ENCODE measurements at places on chromosomes 3 and 15.
A peak's percentile ranks its signal among the peaks of the same experiment; 100 is the strongest.

DNA sequence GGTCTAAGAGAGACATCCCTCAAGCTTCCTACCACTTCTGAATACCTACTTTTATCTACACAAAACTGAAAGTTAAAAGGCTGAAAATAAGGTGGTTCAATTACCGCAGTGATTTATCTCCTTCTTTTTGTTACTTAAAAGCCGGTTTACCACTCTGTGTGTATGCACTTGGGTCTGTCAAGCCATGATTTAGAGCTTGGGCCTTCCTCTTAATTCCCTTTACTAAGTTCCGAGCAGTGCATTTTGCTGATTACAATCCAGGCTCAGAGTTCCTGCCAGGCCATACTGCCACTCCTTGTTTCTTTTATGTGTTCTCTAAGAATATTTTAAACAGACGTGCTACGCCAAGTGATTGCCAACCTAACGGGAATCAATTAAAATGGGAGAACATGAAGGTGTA, 16.5 kb downstream of the KCTD6 start:
- DNase-seq = no peak

DNA sequence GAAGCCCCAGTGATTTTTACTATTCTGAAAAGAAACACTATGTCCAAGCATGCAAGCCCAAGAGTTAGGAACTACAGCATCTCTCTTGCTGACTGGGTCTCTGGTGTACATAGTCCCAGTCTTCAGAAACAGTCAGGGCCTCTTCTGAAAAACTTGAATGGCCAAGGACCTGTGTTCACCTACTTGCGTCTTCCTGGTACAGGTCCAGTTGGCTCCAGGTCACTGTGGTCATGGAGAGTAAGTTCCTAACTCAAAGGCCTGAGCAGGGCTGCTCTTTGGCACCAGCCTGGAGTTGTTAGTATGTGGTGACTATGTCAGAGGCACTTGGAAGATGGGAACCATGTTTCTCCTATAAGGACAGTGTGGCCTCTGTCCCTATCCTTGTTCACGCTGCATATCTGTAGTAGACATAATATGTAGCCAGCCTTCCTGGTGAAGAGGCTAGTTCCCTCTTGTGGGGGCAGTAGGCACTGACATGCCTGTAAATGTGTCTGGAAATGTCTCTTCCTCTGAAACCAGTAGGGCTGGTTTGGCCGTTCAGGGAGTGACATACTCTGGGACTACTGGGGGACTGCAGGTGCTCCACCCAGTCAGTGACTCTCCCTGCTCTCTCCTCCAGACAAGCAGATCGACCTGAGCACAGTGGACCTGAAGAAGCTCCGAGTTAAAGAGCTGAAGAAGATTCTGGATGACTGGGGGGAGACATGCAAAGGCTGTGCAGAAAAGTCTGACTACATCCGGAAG, 2.6 kb upstream of the RBM15B start:
- DNase-seq = no peak

- DNase-seq = no peak
Observed at GRCh38 chr3:138638641-138639040, 30.1 kb downstream of the FAIM start.

- DNase-seq = no peak
Observed at GRCh38 chr15:40245666-40246450, 7.0 kb downstream of the PAK6 start.

DNA sequence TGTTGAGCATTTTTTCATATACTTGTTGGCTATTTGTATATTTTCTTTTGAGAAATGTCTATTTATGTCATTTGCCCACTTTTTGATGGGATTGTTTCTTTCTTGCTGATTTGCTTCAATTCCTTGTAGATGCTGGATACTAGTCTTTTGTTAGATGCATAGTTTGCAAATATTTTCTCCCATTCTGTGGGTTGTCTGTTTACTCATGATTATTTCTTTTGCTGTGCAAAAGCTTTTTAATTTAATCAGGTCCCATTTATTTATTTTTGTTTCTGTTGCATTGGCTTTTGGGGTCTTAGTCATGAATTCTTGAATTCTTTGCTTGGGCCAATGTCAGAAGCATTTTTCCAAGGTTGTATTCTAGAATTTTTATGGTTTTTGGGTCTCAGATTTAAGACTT, 251.7 kb downstream of the WNT5A start:
- DNase-seq = no peak

- DNase-seq = peak; percentile 47
Observed at GRCh38 chr15:96339619-96340347, 9.3 kb downstream of the NR2F2 start.

DNA sequence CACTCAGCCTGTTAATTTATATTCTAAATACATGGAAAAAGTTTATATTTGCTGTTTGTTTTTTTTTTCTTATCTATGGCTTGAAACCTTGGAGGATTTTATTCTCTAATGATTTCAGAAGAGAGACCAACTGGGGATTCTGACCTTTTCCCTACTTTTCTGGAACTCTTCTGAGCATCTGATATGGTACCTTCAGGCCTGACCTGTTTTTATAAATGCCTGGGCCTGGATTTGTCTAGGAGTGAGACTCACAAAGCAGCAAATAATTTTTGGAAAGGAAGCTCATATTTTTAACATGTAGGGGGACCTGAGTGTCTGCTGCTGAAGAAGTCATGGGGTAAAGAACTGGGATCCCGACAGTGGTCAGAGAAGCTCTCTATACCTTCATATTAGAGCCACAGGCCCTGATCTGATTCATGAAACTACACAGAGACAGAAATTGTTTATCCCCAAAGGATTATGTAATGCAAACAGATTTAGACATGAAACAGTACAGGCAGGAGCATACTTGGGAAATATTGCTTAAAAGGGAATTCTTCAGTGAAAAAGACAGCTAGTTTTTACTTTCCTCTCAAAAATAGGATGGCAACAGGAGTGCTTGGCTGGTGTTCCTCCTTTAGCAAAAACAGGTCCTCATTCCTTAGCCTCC, 15.9 kb downstream of the PPM1L start:
- no peak for DNase-seq

DNA sequence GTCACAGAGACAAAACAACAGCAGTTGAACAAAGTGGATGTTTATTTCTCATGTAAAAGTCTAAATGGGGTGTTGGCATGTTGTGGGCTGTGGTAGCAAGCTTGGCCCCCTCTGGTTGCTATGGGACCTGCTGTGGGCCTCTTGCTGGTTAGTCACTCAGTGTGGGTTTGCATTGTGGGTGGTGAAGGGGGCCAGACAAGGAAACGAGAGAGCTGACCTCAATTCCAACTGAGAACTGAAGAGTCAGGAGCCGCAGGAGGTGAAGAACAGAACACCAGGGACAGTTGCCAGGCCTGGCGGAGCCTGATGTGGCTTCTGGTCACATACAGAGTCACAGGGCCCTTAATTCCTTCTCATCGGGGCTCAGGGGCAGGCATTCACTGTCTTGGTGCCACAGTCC, 1.9 kb upstream of the ADPGK start:
- no peak for DNase-seq

- DNase-seq = no peak
Observed at GRCh38 chr3:9715136-9715535, 11.5 kb downstream of the CPNE9 start.

DNA sequence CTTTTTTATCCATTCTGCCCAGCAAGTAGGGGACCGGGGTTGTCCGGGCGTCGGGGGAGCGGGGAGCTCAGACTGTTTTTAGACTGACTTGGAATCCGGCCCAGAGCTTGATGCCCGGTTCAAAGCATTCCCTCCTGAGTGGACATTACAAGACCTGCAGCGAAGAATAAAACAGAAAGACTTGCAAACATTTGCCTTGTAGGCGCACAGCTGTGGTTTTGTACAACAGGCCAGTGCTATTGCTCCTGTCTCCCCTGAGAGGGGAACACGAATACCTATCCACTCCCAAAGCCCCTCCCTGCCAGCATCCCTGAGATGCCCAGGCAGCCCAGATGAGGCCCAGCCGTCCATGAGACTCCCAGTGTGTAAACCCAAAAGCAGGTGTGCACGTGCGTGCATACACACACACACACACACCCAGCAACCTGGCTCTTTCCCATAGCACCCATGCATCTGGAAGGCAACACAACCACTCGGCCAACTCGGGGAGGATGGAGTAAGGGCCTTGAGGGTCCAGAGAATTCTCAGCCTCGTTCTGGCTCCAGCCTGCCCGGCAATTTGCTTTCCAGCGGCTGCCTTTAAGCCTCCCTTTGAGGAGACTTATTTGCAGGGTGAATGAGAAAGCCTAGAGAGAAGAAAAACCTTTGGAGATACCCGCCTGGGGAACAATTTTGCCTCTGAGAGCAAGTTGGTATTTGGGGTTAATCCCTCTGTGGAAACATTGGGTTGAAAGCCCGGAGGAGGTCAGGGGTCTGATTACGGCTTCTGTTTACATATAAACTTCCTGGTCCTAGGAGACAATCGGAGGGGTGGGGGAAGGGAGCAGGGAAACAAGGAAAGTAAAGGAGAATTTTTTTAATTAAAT, 161.0 kb upstream of the HES1 start:
- no peak for DNase-seq

DNA sequence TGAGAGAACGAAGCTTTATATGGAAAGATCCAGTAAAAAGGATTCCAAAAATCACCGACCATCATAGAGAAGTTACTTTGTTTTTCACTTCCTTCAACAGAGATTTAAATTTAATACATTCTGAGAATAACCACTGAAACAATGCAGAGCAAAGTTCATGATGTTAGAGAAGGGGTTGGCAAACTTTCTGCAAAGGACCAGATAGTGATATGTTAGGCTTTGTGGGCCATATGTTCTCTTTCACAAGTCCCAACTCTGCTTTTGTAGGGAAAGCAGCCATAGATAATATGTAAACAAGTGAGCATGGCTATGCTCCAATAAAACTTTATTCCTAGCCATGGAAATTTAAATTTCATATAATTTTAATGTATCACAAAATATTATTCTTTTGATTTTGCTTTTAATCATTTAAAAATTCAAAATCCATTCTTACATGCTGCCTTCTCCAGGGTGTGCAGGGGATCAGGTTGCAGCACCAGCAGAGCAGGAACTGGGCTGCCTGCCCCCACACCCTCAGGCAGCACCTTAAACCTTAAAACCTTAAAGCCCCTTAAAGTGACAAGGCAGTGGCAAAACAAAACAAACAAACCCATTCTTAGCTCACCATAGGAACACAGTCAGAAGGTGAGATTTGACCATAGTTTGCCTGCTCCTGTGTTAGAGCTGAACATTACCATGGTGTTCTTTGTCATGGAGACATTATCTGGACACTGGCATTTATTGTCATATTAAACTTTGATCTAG, 16.9 kb upstream of the IGSF10 start:
- no peak for DNase-seq

DNA sequence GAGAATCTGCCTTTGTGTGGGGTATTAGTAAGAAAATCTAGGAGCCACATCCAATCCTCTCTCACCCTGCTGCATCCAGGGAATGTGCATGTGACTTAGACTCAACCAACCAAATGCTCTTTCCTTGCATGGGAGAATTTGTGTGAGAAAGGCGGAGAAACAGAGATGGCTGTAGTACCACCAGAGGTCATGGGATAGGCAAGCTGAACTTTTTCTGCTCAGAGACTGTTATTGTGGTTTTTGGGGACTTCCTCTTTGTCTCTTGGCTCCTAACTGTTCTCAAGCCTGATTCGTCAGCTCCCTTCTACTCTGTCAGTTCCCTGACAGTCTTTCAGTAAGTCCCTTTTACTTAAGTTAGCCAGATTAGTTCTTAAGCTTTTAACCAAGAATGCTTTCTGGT, 2.6 kb upstream of the ZSCAN2 start:
- DNase-seq = no peak

DNA sequence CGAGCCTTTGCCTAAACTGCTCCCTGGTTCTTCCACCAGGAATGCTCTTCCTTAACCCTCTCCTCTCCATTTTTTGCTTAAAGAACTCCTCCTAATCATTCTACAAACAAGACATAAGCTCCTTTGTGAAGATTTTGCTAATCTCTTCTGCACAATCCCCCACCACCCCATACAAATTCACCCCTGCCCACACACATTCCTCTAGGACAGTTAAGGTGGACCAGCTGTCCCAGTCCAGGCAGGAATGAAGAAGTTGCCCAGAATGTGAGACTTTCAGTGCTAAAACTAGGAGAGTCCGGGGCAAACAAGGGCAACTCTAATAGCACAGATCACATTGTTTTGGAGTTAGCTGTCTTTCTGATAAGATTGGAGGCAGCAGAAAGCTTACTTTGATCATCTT, 13.9 kb upstream of the FAM174B start:
- DNase-seq = no peak

DNA sequence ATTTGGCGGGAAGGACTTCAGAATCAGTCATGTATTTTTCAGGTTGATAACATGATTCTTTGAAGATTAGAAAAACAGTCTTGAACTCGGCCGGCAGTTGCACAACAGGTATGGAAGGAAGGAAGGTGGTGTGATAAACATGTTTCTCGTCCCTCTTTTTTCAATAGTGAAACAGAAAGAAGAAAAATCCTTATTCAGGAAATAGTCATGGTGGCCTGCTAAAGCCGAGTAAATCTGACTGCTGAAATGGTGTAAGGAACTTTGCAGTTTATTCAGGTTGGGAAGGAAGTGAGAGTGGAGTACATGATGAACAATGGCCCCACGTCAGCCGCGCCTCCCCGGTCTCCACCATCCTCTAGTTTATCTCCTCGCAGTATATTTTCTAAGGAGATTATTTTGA, 6.7 kb downstream of the RASGRP1 start:
- no peak for DNase-seq

DNA sequence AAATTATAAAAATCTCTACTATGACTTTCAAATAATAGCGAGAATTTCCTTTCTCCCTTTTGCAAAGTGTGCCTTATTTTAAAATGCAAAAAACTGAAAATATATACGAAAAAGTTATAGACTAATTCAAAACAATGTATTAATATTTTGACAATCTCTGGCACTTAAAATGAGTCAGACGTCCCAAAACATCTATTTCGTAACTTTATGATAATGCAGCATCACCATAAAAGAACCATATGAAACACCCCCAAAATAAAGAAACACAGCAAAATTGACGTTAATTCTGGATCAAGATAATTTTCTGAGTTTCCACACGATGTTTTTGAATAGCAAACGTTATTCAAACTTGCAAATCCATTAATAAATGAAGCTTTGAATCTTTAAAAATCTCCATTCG, 1.0 kb downstream of the COPS2 start:
- no peak for DNase-seq

- DNase-seq = peak; percentile 40
Observed at GRCh38 chr15:98657721-98658120, 9.4 kb downstream of the IGF1R start.

- DNase-seq = no peak
Observed at GRCh38 chr15:100580414-100580813, 21.6 kb downstream of the LINS1 start.

DNA sequence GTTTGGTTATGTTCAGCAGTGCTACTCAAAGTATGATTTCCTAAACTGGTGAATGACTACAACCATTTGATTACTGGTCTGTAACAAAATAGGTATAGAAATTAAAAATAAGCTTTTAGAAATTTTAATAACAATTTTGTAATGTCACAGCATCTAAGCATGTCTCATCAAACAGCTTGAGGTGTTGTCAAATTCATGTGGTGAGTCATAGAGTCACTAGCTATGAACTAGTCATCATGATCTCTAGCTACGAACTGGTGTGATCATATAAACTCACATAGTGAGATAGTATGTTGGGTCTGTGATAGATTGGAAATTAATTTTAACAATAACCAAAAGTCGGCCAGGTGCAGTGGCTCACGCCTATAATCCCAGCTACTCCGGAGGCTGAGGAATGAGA, 213.9 kb upstream of the RBMS3 start:
- DNase-seq = peak; percentile 5

Data from fibroblast of the aortic adventitia (primary cell).